ENCODE measurements at places on chromosomes 12 and 14.

DNA sequence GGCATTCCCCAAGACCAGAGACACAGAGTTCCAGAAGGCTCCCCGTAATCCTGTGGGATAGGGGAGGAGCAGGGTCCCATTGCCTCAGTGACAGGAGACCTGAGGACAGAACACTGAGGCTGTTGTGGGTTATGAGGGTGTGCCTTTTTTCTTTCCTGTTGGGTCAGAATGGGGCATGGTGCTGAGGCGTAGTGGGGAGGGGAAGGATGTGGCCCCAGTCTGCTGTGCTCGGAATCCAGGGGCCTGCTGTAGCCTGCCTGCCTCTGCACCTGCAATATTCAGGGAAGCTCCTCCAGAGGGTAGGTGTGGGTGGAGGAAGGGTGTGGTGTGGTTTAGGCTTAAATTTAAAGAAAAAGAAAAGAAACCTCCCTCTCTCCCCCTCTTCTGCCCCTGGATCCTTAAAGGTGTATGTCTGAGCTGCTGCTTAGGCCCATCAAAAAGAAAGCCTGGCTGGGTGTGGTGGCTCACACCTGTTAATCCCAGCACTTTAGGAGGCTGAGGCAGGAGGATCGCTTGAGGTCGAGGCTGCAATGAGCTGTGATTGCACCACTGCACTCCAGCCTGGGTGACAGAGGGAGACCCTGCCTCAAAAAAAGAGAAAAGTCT, 18.7 kb downstream of the PLEKHG3 start:
- DNase-seq: no peak

DNA sequence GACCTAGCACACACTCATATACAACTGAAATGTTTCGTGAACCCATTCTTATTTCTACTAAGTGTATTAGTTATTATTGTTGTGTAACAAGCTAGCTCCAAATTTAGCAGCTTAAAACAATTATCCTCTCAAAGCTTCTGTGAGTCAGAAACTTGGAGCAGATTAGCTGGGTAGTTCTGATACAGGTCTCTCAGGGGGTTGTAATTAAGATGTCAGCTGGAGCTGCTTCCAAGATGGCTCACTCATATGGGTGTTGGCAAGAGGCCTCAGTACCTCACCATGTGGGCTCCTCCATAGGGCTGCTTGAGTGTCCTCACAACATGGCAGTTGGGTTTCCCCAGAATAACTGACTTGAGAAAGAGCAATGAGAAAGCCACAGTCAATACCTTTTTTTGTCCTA, 9.8 kb downstream of the GPR135 start:
- no peak for DNase-seq

DNA sequence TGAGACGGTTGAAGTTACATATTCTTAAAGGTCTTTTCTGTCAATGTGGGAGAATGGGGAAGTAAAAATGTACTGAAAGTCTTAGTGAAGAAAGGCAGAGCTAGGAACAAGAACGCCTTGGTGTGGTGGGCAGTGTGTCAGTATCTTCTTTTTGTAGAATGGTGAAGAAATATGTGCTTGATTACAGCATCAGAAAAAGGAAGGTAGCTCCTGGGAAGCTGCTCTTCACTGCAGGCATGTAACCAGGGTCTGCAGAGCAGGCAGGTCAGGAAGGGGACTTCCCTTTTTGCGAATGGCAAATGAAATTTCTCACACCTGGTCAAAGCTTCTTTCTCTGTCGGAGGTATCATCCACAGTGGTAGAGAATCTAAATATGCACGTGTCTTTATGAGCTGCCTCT, 226.2 kb downstream of the ADAMTS20 start:
- DNase-seq: no peak

GRCh38 chr14:92540472-92541048, 27.0 kb downstream of the RIN3 start:
- DNase-seq: no peak

DNA sequence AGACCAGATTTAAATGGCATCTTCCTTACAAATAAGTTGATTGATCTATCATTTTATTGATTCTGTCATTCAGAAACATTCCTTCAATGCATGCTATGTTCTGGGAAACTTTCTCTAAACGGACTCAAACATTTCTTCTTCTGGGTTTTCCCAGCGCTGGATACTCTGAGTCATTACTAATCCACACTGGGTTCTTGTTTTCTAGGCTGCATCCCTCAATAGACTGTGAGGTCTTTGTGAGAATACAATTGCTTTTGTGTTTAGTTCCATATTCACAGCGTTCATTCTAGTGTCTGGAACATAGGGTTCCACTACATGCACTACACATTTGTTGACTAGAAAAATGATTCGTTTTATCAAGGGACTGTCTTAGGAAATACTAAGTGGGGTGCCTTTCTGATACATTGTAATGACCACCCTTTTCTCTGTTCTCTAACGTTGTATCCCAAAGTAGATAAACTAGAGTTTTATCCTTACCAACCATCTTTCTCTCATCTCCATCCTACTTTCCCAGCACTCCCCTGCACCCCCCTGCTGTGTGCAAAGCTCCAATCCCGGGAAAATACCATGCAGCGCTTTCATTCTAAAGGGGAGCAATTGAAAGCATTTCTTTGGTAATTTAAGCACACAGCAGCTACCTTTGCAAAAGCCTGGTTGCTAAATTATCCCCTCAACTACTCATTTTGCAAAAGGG, 878.7 kb downstream of the DIO2 start:
- no peak for DNase-seq

GRCh38 chr12:53578783-53579182, 47.4 kb downstream of the ATF7 start:
- no peak for DNase-seq

GRCh38 chr12:132230381-132230780, 86.1 kb downstream of the NOC4L start:
- DNase-seq: no peak

GRCh38 chr12:15494329-15495046, 172.2 kb downstream of the PTPRO start:
- no peak for DNase-seq

- DNase-seq: no peak
Measured at GRCh38 chr12:117028254-117028653, 71.0 kb downstream of the TESC start.

DNA sequence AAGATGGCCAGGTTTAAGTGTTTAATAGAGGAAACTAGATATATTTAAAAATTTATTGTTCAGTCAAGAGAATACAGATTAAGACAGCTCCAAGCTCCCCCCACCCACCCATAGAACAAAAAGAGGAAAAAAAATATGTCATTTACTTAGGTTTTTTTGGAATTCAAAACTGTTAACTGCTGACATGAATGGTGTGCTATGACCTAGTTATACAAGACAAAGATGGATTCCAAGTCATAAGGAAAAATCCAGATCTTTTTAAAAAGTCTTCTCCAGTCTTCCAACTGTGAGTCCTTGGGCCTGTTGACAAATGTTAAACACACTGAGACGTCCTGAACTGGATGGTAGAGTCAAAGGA, 1.3 kb upstream of the SETD1B start:
- DNase-seq: no peak

DNA sequence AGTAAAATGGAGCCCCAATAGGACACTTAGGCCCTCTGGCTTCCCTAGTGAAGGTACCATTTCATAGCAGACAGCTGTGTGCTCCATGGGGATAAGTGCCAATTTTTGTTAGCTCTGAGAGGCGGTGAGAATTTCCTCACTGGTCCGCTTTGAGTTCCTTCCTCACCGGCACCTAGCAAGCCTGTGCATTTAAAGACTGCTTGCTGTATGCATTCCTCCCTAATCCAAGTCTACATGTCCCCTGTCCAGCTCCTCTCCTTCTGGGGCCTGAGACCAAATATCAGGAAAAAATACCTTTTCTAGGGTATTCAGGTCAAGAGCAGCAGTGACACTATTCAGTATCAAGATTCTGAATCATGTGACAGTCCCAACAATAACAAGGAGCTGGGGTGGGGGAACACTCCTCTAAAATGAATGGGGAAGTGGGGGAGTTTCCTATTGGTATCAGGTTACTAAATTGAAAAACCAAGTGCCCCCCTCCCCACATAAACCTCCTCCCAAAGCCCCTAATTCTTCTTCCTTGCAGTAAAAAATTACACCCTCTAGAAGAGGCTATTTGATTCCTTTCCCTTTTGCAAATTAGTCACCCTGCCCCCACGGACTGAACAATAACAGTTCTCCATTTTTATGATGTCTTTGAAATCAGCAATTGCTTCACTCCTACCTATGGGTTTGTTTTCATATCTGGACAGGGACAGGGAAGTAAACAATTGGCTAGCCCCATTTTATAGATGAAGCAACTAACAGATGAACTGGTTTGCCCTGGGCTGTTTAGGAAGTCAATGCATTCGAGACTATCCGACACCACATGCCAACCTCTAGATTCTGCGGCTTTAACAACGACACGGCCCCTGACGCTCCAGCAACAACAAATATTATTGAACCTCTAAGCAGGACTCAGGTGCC, 28.9 kb downstream of the BCL11B start:
- no peak for DNase-seq

DNA sequence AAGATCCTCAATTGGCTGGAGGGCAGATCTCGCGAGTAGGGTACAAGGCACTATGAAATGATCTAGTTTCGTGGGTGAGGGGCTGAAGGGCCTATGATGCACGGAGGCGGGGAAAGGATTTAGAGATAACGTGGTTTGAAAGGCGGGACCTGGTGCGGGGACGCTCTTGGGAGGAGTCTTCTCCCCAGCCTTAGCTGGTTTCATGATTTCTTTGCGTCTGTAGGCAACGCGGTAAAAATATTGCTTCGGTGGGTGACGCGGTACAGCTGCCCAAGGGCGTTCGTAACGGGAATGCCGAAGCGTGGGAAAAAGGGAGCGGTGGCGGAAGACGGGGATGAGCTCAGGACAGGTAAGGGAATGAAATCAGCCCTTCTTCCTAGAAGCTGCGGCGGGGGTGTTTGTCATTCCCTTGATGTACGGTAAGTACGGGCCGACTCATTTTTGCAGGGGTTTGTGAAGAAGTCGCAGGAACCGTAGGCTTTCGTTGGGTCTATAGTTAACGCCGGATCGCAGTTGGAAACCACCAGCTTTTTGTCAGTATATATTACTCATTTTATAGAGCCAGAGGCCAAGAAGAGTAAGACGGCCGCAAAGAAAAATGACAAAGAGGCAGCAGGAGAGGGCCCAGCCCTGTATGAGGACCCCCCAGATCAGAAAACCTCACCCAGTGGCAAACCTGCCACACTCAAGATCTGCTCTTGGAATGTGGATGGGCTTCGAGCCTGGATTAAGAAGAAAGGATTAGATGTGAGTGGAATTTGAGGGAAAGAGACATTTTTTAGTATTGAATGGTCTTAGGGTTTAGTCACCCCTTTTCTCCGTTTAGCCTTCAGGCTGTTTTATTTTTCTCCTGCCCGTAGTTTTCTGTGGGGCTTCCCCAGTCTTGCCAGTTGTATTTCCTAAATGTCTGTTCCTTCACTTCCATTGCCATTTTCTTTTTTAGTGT, 602 bp downstream of the APEX1 start:
- no peak for DNase-seq

DNA sequence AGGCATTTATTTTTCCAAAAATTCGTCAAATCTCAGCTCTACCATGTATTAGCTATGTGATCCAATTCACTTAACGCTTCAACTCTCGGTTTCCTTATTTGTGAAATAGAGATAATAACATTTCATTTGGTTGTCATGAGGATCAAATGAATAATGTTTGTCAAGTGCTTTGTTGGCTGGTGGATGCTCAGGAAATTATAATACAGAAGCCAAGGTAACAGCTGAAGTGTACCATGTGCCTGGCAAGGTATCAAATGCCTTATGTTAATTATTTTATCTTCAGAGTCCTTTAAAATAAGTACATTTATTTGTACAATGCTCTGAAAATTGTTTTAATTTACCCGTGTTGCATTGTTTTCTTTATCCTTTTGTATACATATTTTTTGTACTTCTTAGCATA, 6.1 kb upstream of the PRKCH start:
- no peak for DNase-seq

DNA sequence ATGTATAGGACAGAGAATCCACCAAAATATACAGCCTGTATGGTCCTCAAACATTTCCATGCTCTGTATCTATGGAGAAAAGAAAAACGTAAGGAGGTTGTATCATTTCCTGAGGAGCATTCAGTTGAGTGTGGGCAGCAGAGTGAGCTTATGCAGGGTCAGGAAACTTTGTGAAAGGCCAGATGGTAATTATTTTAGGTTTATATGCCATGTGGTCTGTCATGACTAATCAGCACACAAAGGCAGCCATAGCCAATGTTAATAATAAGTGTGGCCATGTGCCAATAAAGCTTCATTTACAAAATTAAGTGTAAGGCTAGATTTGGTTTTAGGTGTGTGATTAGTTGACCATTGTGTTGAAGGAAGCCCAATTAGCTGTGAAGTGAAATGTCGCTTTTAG, 33.2 kb upstream of the A2M start:
- DNase-seq: no peak

DNA sequence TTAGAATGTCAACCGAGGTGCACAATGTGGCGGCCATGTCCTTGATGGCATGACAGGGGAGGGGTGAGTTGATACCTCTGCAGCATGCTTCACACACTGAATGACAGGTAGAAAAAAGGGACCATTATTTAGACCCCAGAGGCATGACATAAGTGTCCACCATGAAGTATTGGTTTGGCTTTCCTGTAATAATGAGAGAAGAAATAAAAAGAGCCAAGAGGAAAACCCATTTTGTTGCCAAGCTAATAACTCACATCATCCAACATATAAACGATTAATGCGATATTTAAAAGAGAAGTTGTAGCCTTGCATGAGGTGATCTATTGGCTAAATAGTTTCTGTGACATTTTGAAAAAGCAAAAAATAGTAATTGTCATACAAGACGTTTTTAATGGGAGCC, 343.4 kb downstream of the LRIG3 start:
- DNase-seq: no peak

DNA sequence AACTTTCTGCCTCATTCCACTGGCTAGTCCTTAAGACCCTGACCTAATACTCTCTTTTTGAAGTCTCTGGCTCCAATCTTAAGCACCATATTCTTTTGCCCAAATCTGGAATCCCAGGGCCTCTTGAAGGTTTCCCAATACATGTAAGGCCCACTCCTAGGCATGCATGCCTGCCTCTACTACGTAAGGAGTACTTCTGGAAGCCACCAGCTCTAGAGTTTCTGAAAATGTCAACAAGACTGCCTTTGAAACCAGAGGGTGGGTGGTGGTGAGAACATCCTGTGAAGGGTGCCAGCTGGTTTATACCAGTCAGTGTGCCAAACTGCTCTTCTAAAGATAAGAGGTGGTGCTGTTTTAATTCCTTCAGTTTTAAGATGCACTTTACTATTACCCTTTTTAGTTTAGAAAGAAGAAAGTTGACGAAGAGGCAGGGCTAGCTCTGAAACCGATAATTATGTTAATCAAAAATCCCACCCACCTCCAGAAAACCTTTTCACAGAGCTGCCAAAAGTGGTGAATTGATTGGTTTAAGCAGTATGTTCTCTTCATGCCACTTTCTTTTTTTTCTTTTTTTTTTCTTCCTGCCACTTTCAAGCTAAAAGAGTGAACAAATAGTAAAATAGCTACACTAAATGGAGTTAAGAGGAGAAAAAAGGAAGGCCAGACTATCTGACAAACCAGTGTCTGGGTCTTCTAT, 8.7 kb upstream of the WDR89 start:
- DNase-seq: peak; percentile 34

DNA sequence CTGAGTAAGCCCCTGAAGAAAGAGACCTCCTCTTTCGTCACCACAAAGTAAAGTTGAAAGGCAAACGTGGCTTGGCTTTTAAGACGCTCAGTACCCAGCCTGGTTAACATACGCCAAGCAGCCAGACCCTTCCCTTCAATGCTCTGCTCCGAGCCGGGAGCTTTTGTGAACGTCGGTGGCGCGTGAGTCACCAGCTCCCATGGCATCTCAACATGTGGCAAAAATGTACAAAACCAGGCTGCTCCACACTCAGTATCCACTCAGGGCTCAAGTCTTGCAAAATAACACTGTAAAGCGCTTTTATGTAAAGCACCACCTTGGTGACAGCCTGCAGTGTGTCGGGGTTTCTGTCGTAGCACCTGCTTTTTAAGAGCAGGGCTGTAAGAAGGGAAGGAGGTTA, 89.0 kb downstream of the SETD3 start:
- DNase-seq: no peak

Measured in activated CD4-positive, alpha-beta T cell treated with anti-CD3 and anti-CD28 coated beads, Interleukin-2, amount 50 U/mL, for 4 hours (primary cell).